GM12864 (cell line): ENCODE measurements at places on chromosomes 13 and 19.

DNA sequence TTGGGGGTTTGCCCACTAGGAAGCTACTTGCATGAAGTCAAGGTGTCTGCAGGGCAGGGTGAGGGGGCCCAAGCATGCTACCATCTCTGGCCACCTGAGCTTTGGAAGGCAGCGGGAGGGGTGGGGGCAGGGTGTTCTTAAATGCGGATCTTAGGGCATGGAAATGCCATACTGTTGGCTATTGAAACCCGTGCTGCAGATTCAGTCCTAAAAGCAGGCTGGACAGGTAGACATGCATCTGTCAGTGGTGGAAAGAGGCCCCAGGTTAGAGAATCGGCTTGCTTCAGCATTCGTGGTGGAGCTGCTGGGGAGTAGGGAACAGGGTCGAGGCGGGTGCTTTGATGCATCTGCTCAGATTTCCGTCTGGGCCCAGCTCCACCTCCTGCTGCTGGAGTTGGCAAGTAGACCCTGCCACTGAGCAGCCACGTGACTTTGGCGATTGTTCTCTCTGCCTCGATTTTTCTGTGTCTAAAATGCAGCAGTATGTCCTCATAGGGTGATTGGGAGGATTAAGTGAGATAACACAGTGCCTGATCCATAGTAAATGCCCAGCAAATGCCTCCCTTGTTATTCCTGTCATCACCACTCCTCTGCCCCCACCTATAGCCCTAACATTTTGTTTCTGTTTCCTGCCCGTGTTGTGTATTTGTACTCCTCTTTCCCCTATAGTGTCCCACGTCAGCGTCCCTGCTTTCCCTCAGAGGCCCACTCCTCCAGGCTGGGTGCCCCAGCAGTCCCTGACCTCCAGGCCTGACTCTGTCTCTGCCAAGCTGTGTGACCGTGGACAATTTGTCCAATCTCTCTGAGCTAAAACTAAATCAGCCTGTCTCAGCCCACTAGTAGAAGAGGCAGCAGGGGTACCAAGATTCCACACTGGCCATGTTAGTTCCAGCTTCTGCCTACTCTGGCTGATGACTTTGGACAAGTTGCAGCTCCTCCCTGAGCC lies 5.8 kb downstream of the PPP1R37 start:
- no peak for DNase-seq

DNA sequence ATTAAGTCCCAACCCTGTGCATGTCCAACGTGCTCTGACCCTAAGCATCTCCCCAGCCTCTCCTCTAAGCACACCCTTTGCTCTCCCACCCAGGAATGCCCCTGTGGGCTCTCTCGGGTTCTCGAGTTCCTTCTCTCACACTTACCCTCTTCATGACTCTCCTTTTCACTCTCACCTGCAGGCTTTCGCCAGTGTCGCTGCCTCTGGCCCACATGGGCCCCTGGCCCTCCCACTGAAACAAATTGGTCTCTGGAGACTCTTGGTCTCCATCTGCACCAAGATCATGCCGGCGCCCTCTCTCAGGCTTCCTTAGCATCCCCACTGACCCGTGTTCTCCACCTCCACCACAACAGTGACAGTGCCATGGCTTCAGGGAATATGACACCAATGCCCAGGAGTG lies 19.6 kb upstream of the SACS start:
- DNase-seq, result no peak

GRCh38 chr13:31385540-31385939 lies 185.8 kb downstream of the B3GLCT start:
- no peak for DNase-seq

DNA sequence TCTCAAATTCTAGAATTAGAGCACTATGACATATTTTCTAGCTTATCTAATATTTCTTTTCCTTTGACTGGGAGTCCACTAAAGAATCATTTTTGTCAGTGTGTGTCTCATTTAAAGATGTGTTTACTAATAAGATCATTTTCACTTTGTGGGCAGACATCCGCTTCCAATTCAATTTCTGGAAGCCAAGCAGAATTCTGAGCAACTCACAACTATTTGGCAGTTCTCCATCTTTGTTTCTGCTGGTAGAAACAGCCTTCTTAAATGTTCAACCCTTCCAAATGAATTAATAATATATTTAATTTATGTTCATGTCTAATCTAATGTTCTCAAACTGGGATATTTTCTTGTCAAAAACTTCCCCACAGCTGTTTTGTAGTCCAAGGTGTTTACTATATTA lies 411.8 kb downstream of the KCTD12 start:
- DNase-seq, result no peak

- no peak for DNase-seq
Measured at GRCh38 chr19:47573071-47574026, at the start of gene ZNF541. Gene ZNF541, minus strand, starts transcription at chr19:47573148. Its CDS starts 17,292 bp downstream, at chr19:47555856.

DNA sequence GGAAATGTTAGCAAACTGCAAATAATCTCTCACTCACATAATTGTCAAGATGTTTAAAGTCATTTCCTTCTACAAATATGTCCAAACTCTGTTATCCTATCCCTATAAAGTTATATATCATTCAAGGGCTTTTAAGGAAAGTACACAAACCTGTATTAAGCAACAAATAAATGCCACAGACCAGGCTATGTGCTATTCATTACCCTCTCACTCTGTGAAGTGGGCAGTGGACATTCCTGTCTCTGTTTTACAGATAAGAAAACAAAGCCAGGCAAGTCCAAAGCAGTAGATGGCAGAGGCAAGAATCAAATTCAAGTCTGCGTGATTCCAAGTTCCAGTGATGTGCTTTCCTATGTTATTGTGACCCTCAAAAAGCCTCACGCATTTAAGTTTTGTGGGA lies 140.6 kb downstream of the LHFPL6 start:
- no peak for DNase-seq

DNA sequence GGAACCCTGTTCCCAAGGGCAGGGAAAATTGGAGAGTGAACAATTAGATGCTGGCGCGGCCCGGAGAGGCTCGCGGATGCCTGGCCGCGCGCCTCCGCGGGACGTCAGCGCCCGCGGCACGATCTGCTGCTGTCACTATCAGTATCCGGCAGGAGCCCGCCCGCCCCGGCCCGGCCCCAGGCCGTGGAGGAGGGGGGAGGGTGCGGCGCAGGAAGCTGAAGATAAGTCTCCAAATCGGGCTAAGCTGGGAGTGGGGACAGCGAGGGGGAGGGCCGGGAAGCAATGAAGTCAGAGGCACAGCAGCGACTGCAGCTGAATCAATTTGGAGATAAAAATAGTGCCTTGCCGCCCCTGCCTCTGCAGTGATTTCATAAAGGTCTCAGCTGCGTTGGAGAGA lies 441.5 kb upstream of the KLF12 start:
- no peak for DNase-seq

DNA sequence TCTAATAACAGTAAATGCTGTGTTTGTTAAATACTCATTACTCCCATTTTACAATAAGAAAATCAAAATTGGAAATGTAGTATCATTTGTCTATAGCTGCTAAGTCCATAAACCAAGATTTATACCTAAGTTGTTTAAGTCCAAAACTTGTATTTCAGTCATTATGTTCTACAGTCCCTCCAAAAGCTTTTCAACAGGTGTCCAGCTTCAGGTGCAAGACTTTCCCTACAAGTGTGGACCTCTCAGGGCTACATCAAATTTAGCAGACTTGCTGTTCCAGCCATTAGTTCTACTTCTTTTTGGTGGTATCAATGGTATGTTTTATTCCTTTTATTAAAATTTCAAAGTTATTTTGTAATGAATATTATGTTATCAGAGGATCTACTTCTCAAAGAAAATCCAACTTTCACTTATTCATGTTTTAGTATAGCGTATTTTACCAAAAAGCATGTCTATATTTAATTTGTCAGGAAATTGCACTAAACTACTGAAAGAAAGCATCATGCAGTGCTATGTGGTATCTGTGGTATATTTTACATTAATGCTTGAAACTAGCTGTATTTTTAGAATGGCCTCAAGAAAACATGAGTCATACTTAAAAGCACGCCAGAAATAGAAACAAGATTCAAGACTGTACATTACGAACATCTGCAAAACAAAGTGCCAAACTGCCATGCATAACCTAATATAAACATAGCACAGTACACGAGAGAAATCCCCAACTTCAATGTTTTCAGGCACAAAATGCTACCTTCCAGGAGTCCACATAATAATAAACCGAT lies 44.5 kb downstream of the VWA8 start:
- peak; percentile 83 for DNase-seq

DNA sequence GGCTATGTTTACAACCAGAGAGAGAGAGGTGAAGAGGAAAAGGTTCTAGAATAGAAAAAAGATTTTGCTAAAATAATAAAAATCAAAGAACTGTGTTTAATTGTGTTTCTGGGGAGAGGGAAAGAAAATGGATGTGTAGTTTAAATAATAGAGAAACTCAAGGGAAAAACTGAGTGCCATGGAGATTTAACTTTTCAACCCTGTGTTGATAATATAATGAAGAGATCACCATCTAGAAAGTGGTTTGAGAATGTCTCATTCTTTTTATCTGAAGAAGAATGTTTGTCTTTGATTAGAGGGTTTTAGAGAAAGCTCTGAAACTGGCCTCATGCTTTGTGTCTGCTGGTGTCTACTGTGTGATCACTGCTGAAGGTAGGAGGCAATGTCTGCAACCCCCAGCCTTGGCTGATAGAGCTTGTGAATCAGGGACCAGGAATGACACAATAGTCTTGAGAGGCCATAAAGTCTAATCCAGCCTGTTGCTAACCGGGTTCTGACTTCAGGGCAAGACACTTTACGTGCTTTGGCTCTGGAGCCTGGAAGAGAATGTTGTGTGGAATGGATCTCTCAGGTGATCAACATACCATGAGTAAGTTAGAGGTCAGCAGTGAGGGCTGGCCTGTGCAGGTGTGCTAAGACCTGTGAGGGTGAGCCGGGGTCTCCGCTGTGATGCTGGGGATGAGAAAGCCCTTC lies 5.4 kb downstream of the COL4A2 start:
- no peak for DNase-seq

DNA sequence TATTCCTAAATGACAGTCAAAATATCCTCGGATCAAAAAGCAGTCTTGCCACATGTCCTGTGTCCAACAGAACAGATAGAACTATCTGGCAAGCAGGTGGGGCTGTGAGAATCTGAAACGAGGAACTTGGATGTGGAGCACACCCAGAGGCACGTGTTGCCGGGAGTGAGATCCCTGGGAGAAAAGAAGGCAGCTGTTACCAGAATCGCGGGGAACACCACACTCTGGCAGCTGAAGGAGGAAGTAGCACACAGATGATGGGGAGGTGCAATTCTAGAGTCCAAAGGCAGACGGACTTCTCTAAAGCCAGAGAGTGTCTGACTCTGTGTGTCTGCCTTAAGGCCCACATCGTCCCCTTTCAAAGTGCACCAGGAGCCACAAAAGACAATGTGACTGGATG lies 22.3 kb downstream of the SLC7A1 start:
- no peak for DNase-seq

DNA sequence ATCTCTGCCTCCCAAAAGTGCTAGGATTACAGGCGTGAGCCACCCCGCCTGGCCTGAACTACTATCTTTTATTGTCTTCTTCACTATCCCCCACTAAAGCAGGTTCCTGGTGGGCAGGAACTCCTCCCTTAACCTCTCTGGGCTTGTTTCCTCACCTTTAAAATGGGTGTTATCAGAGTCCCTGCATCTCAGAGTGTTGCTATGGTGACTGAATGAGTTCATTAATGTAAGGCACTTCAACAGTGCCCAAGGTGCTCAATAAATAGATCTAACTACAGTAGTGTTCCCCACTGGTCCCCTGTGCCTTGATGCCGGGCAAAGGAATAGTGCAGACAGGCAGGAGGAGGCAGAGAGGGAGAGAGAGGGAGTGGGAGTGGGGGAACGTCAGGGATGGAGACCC lies 20.5 kb downstream of the CCDC97 start:
- DNase-seq, result no peak

- DNase-seq, result no peak
Measured at GRCh38 chr19:19651076-19651475, 7.6 kb upstream of the GMIP start.

DNA sequence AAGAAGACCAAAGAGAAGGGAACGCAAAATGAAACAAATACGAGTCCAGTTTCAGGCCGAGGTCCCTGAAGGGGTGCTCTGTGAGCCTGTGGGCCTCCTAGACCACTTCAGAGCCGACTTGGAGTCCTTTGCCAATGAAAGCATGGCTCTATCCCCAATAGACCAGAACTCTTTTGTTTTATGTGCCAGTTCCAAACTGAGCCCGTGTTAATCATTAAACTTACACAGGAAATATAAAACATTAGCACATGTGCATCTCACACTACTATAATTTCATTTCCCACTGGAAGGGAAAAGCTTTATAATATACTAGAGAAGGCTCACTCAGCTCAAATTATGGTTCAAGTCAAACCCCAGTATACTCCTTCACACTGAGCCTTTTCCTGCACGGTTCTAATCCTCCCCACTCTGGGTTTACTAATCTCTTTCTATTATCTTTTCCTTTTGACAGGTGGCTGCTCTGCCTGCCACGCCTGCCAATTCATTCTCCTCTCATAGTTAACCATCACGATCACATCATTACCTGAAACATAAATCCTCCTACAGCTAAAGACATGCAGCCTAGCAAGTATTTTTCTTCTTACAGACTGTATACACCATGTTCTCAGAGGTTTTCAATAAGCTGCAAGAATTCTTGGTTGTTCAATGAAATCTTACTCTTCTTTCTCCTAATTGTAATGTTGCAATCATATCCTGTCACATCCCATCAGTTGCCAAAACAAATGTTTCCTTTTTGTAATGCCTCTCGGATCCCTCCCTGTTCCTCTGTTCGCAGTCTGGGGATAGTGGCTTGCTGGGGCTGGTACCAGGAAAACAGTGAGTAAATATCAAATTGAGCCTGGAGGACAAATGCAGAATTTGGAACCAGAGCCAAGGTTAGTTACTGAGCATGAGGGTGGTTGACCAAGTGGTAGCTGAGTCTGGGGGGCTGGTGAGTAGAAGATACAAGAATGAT lies 18.8 kb upstream of the WASF3 start:
- DNase-seq, result no peak

DNA sequence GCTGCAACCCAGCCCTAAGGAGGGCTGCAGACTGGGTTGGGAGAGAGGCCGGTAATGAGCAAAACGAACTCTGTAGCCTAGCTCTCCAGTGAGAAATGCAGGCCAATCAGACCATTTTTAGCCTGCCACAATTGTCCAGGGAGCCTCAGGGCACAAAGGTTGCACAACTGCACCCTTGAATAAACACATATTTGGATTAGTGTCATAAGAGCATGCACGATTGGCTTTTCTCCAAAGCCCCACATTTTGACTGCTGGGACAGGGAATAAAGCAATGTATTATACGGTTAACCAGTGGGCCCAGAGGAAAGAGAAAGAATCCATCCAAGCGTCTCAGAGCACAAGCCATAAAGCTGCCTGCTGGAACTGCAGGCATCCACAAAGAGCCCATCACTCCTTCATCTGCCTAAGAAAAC lies 729.4 kb upstream of the SGCG start:
- no peak for DNase-seq

GRCh38 chr13:30113983-30114570 lies 193.3 kb downstream of the KATNAL1 start:
- DNase-seq, result no peak

GRCh38 chr13:73767191-73767741 lies 366.9 kb downstream of the KLF12 start:
- no peak for DNase-seq

GRCh38 chr19:48415395-48415794 lies 21.9 kb downstream of the GRIN2D start:
- peak; percentile 61 for DNase-seq

GRCh38 chr13:31722673-31723072 lies 16.7 kb upstream of the RXFP2 start:
- DNase-seq, result no peak

GRCh38 chr19:12872255-12872654 lies 9.0 kb downstream of the DNASE2 start:
- no peak for DNase-seq
